Right ventricle myocardium inferior (tissue), 1 donor: ENCODE measurements at places on chromosomes 3 and 15. TPM values are rescaled to one million over a fixed set of nuclear protein-coding genes. Genes with fewer than 3 reads are reported as not detected.

The NLGN1 gene
- total RNA-seq: 8.0 TPM

The CFAP100 gene
- total RNA-seq: not detected

The MEGF11 gene
- total RNA-seq: not detected

- no peak for DNase-seq
Observed at GRCh38 chr15:92819278-92820235, 80.6 kb upstream of the CHD2 start.

GRCh38 chr3:42979044-42979972, at the start of gene GASK1A:
GASK1A (plus strand) TSS chr3:42979311; CDS start chr3:42979643, 332 bp downstream.
- peak; percentile 83 for DNase-seq

The SLC2A2 gene
- not detected for total RNA-seq

GRCh38 chr3:188417766-188418165, 263.8 kb downstream of the LPP start:
- DNase-seq: no peak

DNA sequence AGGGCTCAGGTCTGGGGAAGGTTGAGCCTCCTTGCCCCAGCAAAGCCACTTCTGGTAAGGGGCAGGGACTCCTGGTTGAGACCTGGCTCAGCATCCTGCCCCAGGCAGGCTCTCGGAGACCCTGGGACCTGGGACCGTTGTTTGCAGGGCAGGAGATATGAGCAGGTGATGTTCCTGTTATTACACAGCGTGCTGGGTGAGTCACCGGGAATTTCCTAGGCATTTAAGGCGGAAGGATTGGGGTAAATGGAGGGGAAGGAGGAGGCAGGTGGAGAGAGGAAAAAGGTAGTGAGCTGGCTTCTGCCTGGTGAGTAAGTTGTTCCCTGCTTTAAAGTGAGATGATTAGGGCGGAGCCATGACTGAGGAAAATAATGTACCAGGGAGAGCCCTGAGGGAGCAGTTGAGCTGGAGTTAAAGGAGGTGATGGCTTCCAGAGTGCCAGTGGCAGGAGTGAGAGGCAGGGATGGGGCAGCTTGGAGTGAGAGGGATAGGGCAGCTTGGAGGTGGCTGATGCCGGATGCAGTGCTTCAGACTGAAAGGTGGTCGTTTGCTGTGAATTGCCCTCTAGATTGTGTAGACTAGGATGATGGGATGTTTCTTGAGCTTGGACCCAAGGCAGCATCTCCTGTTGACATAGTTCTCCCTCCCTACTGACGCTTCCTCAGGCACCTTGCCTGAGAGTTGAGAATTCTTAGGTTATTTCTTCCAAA, 79.4 kb downstream of the AAGAB start:
- no peak for DNase-seq

GRCh38 chr3:111595232-111595631, at the start of gene ZBED2:
ZBED2 (minus strand) TSS chr3:111595346; CDS start chr3:111594201, 1,145 bp downstream.
- no peak for DNase-seq

The LEKR1 gene
- total RNA-seq: 0.78 TPM

DNA sequence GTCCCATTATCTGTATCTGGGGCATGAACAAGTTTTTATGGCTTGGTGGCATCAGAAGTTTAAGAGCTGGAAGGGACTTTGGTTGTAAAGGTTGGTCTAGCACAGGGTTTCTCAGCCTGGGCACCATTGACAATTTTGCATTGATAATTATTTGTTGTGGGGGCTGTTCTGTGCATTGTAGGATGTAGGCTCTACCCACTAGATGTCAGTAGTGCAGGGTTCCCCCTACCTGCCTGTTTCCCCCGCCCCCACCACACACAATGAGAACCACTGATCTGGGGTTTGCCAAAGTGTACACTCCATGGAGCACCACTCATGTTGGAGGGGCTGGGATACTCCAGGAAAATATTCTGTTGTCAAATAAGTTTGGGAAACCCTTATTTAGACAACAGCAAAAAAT, 42.7 kb downstream of the PLCL2 start:
- no peak for DNase-seq

GRCh38 chr15:68335251-68335650, 57.7 kb downstream of the FEM1B start:
- DNase-seq: no peak

The GOLIM4 gene
- total RNA-seq: 57.3 TPM

DNA sequence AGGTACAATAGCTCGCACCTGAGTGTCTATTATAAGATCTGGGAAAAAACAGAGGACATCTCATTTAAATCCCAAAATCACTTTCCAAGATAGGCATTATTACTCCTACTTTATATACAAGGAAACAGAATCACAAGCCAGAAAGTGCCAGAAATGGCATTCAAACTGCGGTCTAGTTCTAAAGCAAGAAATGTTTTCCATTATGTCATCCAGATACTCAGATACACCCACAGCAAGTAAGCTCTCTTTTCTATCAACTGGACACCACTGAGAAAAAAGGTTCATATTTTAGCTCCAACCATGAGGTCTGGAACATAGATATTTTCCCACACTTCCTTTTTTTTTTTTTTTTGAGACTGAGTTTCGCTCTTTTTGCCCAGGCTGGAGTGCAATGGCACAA, 8.1 kb downstream of the SLC33A1 start:
- DNase-seq: no peak

The TAGLN3 gene
- not detected for total RNA-seq

The GNAT1 gene
- total RNA-seq: not detected
